Eye (tissue), 1 donor: ENCODE measurements at places on chromosomes 7 and 10.

GRCh38 chr10:63799521-63800300 lies 278.5 kb downstream of the REEP3 start:
- DNase-seq: no peak

GRCh38 chr7:151035026-151035717 lies 6.9 kb downstream of the ABCB8 start:
- no peak for DNase-seq

- no peak for DNase-seq
Measured at GRCh38 chr7:30877993-30878392, 33.7 kb upstream of the AQP1 start.

- DNase-seq: no peak
Measured at GRCh38 chr7:20438694-20439376, 108.1 kb downstream of the ITGB8 start.

GRCh38 chr10:13961097-13961496 lies 369.6 kb downstream of the FRMD4A start:
- no peak for DNase-seq

GRCh38 chr7:116505278-116505677 lies 5.7 kb downstream of the CAV2 start:
- DNase-seq: no peak

DNA sequence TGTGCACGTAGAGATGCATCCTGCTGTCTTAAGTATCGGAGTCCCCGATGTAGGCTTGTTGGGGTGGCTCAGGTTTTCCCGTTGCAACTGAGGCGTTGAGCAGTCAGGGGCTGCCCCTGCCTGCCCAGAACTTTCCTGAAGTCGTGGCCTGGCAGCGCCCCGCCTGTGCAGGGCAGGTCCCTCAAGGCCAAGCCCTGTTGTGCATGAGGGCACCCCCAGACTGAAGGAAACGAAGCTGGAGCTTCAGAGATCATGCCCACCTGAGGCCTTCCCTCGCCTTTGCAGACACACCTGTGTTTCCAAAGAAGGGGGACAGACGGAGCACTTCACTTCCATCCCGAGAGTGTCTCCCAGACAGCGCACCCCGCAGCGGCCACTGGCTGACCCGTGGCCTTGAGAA lies 121.1 kb downstream of the NKX6-2 start:
- DNase-seq: no peak

- DNase-seq: no peak
Measured at GRCh38 chr7:29282819-29283414, 88.3 kb downstream of the CHN2 start.

- peak; percentile 87 for DNase-seq
Measured at GRCh38 chr7:26090927-26091519, 61.0 kb upstream of the NFE2L3 start.

- DNase-seq: no peak
Measured at GRCh38 chr7:23136216-23136615, 30.6 kb downstream of the KLHL7 start.

DNA sequence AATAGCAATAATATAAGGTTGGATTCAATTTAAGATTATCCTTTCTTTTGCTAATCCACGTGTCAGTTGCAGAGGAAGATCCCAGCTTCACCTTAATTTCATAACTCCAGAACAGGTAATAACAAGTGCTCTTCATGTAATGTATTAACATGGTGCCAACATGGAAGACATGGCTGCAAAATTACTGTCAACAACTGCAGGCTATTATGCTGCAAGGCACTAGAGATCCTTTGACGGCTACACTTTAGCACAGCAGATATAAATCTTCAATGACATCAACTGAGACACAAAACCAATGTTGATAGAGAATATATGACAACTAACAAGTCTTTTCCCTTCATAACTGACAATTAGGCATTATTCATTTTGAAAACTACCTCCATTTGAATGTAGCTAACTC lies 96.1 kb downstream of the RNF133 start:
- no peak for DNase-seq

DNA sequence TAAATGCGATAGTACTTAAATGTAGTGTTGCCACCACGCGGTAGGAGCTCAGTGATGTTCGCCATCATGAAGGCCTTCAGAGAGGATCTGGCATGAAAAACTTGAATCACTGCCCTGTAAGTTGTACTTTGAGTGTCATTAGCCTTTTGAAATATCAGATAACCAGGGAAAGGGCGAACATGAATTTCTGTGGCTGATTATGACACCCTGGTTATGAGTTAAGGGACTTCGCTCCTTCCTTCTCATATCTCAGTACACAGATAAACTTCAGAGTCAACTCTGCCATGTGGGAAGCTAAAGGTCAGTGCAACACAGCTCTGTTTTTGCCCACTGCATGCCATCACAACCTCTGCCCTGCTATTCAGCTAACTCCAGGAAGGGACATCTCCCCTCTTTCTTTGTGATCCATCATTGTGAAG lies 8.9 kb upstream of the ACSL5 start:
- no peak for DNase-seq
